Common myeloid progenitor, CD34-positive (primary cell): ENCODE measurements at places on chromosomes 3 and 15.

DNA sequence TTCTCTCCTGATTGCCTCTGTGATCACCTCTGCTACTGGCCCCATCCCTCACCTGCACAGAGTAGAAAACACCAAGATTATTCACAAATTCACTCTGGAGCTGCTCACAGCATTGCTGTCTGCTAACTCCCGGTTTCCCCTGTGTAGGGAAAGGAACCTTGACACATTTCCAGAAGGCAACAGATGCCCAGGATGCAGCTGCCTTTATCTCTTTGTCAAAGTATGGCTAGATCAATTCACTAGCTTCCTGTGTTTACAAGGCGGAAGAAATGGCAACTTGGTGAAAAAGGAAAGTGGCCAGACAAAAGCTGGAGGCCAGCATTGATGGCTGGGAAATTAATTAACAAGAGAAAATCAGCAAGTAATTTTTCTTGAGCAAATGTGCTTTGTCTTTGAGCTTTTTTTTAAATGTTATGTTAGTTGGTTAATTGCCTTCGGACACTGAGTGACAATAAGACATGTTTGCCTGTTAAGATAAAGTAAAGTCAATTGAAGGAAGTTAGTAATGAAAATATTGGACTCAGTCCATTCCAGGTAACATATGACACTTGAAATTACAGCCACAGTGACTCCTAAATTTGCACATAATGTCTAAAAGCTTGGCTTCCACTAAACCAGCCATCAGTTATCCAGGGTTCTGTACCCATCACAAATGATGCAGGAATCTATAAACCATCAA, 394.6 kb upstream of the IL12A start:
- no peak for DNase-seq

GRCh38 chr15:77387365-77388105, 32.4 kb downstream of the PEAK1 start:
- no peak for DNase-seq

DNA sequence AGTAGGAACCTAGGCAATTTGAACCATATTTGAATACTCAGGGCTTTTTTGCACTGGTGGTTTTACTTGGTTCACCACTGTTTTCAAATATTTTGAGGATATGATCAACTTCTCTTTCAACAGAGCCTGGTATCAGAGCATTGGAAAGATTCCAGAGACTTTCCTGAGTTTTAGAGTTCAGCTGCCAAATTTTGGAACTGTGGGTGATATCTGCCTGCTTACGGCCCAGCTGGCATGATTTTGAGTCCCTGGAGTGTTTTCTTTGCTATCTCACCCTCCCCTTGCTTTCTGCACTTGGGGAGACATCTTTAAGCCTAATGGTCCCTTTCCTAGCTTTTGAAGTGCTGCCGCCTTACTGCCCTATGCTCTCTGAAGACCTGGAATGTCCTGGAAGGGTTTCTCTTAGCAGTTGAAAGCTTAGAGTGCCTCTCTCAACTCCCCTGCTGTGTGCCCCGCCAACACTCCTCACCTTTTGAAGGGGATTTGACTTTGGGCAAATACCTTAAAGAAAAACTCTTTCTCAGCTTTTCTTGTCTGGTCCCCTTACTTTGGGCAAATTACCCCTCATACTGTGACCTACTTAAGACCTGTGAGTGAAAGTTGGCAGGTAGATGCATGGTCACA, 539.1 kb downstream of the MFSD1 start:
- DNase-seq = no peak

- DNase-seq = peak; percentile 87
Observed at GRCh38 chr3:141913150-141913811, 36.8 kb downstream of the ATP1B3 start.

- no peak for DNase-seq
Observed at GRCh38 chr3:170714562-170715535, 129.0 kb upstream of the SLC7A14 start.

DNA sequence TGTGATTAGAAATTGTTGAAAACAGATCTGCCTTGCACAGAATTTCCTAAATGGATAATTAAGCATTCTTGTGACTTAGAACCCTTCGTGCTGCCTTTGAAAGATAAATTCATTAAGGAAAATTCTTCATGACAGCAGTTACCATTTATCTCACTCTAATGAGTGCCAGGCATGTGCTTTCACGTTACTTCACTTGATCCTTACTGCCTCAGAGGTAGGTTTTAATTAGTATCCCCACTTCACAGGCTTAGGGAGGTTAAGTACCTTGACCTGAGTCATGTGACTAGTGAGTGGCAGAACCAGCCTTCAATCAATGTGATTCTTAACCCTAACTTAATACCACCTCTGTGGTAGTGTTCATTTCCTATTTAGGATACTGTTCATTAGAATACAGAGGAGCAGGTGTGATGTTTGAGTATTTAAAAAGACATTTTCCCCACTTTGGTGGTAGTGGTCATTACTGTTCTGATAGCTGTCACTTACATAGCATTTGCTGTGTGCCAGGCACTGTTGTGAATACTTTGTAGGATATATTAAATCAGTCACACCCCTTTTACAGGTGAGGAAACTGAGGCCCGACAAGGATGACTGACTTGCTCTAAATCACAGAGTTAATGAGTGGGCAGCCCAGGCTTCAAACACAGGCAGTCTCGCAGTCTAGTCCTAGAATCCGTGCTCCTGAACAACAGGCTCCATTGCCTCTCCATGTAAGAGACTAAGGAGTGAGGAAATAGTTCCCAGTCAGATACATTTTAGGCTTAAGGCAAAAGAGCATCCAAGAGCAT, 57.9 kb downstream of the RLBP1 start:
- no peak for DNase-seq

GRCh38 chr3:89363171-89363570, 255.8 kb downstream of the EPHA3 start:
- no peak for DNase-seq

DNA sequence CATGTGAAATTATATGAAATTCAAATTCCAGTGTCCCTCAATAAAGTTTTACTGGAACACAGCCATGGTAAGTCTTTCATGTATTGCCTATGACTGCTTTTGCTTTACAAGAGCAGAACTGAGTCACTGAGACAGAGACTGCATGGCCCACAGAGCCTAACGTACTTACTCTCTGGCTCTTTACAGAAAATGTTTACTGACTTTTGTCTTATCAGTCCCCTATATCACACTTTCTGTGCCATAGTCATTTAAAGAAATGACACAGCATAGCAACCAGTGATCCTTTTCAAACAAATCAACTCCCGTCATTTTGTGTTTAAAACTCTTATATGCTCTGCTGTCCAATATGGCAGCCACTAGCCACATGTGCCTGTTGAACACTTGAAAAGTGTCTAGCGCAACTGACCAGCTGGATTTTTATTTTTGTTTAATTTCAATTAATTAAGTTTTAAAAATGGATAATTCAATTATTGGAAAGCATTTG, 129.7 kb upstream of the CDIN1 start:
- no peak for DNase-seq

- no peak for DNase-seq
Observed at GRCh38 chr15:41340189-41340695, 7.6 kb downstream of the NUSAP1 start.

DNA sequence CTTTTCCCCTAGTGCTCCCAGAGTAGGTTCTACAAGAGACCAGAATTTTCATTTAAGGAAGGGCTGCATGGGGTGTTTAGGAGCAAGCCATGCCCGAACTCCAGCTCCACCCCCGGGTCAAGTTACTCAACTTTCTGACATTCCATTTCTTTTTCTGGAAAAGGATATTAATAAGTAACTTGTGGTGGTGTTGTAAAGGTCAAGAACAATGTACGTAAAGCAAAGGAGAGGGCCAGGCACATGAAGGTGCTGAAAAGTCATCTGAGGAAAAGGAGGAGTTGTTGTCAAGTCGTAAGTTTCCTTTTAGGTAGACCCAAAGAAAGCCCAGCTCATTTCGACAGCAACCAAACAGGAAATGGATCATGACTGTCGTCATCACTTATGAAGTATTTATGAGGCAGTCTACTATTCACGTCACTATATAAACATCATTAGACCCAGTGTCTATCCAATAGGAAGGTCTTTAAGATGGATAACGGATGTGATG, 319.6 kb upstream of the IL12A start:
- no peak for DNase-seq

DNA sequence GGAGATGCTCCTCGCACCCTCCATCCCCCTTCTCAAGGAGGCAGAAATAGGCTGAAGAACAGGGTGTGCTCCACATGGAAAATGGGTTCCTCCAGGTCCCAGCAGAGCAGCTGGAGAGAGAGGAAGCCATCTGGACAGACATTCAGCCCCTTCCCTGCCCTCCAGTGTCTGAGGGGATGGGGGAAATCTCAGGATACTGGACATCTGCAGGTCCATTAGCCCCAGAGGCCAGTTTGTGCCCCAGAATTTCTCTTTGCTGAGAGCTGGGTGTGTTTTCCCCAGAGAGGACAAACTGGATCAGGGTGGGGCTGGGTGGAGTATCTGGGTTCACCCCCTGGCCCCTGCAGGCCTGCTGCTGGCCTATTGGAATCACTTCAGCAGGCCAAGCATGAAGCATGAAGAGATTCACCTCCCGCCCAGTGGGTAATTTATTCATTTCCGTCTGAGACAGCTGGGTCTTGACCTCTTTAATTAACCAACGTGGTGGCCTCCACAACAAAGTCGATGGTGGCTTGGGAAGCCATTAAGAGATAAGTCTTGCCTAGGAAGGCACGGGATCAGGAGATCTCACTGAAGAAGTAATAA, 4.6 kb downstream of the FAM3D start:
- no peak for DNase-seq

GRCh38 chr3:193686665-193687483, 93.9 kb downstream of the OPA1 start:
- no peak for DNase-seq

- DNase-seq = peak; percentile 80
Observed at GRCh38 chr15:69436951-69437350, 15.7 kb upstream of the RPLP1 start.

GRCh38 chr15:94667109-94667508, 435.7 kb downstream of the MCTP2 start:
- no peak for DNase-seq

DNA sequence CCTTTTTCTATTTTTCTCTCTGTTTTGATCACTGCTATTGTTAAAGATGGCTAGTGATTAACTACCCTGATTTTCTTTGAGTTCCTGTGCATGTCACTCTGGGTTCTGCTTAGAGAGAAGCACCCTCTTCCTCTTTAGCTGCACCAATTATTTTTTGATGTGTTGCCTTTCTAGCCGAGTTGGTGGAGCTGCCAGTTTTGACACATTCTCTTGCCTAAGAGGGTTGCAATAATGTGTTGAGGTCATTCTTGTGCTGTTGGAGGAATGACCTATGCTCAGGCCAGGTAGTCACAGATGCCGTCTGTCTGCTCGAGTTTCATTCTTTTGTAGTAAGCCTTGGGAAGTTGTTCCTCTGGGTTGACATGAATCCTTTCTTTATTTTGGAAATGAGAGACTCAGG, 84.6 kb upstream of the DPH6 start:
- DNase-seq = peak; percentile 4

- no peak for DNase-seq
Observed at GRCh38 chr3:134106580-134106979, 76.9 kb upstream of the SLCO2A1 start.

- DNase-seq = no peak
Observed at GRCh38 chr15:73681063-73681462, 3.1 kb upstream of the CD276 start.

DNA sequence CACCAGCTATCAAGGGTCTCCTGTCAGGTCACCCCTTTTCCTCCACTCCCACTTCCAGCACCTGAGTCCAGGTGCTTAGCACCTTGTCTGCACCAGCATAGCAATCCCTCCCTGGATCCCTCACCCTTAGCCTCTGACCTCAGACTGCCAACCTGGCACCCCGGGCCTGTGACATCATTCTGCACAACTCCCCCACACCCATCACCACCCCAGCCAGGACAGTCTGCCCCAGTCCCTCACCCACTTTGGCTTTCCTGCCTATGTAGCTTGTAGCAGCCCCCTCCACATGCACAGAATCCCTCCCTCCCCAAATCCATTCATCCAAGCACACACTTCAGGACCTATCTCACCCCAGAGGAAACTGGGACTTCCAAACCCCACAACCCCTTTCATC, 819 bp upstream of the PLXNB1 start:
- no peak for DNase-seq

DNA sequence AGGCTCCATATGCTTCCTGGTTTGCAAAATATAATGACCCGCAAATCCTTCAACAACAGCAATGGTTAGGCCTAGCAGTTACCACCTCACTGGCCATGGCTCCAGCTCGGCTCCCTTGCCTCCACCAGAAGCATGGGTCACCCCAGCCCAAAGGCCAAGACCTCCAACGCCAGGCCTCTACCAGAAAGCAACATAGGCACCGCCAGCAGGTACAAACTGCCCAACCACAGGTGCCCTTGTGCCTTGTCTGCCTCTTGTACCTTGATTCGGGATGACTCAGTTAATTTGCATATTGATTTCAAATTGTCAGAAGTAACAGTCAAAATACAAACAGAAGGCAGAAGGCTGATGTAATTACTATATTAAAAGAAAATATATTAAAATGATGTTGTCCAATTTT, 124.7 kb downstream of the IL5RA start:
- no peak for DNase-seq
